ENCODE measurements at places on chromosomes 6 and 20. TPM values are rescaled to one million over a fixed set of nuclear protein-coding genes. Genes with fewer than 3 reads are reported as not detected.

DNA sequence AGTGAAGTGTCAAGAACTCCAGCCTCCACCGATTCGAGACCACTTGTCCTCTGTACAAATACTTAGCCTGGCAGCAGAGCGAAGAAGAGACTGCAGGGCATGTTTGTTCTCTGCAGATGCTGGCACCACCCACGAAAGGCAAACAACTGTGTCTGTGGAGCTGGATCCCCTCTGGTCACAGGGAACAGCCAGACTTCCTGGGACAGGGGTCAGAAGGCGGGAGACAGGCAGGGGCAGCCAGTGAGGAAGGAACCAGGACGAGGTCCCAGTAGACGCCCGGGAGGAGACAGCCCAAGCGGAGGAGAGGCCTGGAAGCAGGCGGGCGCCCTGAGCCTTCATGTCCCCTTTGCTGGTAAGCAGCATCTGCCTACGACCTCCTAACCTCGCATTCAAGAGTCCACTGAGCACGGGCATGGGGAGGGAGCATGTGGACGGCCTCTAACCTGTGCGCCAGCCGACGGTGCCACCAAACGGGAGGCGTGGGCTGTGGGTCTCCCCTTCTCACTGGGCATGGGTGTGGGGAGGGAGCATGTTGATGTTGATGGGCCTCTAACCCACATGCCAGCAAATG is 265.5 kb downstream of the DLL1 start:
- peak; percentile 87 for DNase-seq

- no peak for DNase-seq
Observed at GRCh38 chr20:10622657-10623418, 51.0 kb downstream of the JAG1 start.

GRCh38 chr6:42220807-42221206 is 3.1 kb upstream of the MRPS10 start:
- DNase-seq, result no peak

DNA sequence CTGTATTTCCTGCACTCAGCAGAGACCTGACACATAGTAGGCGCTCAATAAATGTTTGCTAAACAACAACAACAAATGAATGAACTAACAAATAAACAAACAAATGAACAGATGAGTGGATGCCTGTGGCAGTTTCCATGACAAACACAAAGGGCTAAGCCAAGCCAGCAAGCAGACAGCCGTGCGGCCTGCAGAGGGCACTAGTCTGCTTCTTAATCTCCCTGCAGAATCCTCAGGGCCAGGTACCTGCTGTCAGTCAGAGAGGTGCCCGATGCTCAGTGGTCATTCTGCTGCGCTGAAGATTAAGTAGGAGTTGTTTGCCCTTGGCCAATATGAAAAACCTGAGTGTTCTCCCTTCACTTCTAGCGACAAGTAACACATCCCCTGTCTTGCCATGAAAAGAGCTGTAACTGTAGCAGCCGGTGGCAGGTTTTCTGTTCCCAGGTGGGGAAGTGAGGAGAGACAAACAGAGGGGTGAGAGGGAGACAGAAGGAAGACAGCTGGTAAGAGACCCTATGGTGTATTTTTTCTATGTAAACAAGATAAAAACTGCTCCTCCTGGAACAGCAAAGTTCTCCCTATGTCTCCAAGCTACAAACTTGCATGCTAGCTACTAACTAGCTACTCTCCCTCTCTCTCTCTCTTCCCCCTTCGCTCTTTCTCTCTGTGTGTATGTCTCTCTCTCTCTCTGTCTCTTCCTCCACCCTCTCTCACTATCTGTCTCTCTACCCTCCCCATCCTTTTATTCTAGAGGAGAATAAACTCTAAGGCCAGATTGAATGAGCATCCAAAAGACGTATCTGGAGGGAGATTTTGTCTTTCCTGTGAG is at the start of gene MC3R:
TSS of gene MC3R (plus strand) at position 779 of the 829 bp plus-strand sequence. CDS start 112 bp downstream, outside the sequence.
- DNase-seq, result peak; percentile 34

- no peak for DNase-seq
Observed at GRCh38 chr6:37456126-37456525, 23.1 kb downstream of the CMTR1 start.

DNA sequence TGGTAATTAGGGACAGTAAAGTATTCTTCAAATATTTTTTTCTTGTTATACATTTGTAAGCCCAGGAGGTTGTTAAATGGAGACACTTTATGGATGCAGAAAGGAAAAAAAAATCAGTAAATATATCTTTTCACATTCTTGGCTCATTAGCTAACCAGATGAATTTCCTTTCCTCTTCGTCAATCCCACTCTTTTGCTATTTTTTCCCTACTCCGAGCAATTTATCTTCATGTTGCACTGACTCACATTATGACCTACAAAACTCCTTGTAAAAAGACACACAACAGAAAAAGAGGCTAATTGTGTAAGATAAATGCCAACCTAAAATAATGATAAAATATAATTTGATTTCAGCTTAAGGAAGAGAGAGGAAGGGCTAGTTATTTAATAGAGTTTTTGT is 472.9 kb upstream of the ZNF337 start:
- no peak for DNase-seq

DNA sequence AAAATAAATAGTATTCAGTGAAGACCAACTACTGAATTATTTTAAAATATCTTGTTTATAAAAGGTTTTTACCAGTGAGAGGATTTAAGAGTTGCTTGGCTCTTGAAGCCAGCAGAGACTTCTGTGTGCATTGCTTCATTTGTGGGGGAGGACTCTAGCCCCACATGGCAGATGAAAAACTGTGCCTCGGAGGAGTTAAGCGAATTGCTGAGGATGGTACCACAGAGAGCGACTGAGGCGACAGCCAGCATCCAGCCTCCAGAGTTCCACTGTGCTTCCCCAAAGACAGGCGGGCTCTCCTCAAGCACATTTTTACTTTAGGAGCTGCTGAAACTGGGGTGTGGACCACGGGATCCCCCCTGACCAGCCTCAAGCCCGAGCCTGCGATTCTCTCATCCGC is 80.7 kb downstream of the THBS2 start:
- DNase-seq, result no peak

DNA sequence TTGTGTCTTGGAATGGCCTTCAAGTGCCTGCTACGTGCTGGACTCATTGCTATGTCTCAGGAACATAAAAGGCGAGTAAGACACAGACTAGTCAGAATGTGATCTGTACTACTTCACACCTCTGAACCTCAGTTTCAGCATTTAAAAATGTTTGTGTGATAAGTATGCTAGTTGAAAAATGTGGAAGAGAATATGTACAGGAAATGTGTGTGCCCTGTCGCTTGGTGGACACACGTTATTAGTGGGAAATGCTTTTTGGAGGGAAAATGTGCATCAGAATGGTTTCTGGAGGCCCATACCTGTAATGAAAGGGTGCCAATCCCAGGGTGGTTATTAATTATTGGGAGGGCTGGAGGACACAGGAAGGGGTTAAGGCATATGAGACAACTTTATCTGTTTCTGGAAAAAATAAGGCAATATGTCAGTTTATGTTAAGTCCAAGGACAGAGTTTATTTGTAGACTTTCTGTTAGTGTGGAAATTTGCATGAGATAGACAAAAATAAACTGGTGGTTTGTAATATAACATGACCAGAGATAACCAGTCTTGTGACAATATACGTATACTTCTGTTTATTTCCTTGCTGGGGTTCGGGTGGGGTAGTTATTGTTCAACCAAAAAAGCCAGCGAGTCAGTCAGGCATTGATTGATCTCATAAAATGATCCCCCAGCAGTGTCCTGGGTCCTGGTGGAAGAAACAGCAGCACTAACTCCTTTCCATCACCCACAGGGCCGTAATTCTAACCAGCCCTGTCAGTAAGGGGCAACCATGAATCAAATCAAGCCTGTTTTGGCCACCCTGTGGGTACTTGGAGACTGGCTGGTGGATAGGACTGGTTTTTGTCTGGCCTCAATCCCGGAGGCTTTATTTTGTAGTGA is 117.9 kb downstream of the JARID2 start:
- no peak for DNase-seq

DNA sequence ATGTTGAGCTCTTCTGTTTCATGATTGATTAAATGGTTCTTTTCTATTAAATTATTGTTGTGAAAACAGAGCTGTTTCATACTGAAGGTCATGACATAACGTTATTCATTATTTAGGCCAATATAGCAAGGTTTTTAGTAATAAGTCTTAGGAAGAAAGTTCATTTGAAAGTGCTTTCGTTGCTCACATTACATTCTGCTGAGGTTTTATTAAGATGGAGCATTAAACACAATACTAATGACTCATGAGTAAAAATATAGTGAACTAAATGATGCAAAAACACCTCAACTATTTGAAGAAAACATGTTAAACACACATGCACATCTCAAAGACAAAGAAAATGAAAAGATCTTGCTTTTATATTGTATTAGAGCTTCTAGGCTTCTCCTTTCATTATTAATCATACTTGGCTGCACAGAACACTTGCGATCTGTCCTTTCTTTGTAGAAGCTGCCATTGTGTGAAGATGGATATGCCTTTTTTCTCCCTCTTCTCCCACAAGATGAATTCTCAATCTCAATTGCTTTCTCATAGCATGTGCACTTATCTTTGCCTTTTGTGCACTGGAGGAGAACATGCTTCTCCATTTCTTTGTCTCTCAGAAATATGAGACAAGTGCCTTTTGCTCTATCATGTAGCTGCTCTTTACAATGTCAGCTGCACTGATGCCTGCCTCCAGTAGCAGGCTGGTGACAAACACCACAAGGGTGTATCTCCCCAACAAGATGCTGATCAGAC is 312.4 kb downstream of the PHF3 start:
- DNase-seq, result no peak

GRCh38 chr6:168865-169455 is 123.3 kb upstream of the DUSP22 start:
- DNase-seq, result no peak

DNA sequence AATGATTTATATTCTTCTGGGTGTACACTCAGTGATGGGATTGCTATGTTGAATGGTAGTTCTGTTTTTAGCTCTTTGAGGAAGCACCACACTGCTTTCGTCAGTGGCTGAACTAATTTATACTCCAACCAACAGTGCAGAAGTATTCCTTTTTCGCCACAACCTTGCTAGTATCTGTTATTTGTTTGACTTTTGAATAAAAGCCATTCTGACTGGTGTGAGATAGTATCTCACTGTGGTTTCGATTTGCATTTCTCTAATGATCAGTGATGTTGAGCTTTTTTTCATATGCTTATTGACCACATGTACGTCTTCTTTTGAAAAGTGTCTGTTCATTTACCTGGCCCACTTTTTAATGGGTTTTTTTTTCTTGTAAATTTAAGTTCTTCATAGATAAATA is 583.8 kb upstream of the ARID1B start:
- DNase-seq, result no peak

DNA sequence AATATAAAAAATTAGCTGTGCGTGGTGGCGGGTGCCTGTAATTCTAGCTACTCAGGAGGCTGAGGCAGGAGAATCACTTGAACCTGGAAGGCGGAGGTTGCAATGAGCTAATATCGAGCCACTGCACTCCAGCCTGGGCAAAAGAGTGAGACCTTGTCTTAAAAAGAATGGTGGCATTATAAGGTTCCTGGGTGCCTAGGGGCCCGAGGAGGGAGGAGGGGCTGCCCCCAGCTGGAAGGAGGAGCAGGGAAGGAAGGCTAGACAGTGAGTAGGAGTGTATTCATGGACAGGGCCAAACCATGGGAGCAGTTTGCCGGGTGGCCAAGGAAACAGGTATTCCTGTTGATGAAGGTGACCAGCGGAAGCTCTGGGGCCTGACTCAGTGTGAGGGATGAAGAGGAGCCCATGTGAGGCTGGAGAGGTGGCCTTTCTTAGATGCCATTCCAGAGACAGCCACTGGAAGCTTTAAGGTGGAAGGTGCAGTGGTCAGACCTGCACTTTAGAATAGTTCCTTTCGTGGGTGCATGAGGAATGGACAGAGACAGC is 24.2 kb downstream of the MANBAL start:
- no peak for DNase-seq

DNA sequence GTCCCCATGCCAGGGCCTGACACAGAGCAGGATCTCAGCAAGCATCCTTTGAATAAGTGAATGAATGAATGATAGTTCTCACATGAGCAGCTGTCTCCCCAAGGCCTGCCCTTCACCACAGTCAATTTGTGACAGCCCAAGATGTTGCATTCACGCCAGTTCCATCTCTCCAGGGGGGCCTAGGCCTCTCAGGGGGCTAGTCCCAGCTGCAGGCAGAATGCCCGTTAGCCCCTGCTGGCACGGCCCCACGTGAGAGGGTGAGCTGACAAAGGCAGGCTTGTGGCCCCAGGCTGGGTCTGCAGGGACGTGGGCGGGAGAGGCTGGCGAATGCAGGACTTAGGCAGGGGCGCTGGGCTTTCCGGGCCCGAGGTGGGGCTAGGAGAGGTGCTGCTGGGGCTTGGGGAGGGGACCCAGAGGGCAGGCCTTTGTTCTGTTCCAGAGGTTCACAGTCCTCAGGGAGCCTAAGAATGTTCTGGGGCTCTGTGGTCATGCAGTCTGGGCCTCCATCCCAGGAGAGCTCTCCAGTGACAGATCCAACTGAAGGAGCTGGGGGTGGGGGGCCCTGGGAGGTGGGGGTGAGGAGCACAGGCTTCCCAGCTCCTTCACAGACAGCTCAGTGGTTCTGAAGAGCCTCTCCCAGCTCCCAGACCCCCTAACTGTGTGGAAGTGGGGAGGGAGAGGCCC is 30.5 kb upstream of the TLDC2 start:
- DNase-seq, result no peak

The PSMB9 gene
- total RNA-seq, result 9.1 TPM

The MUC21 gene
- not detected for total RNA-seq

The GCNT2 gene
- 9.8 TPM for total RNA-seq

The NOX3 gene
- not detected for total RNA-seq

The GRM1 gene
- 0.29 TPM for total RNA-seq

The PRL gene
- total RNA-seq, result not detected

The HLA-G gene
- not detected for total RNA-seq

Measured in thyroid gland (tissue), 4 donors.